ENCODE measurements at places on chromosomes 16 and 17.

- H3K4me1 ChIP-seq: peaks cover 16% of the 10 kb centered on the region
- H3K36me3 ChIP-seq: no peaks in the 10 kb centered on the region
- no peak overlapping the region for H3K27ac ChIP-seq
- no peak overlapping the region for H3K4me3 ChIP-seq
These were observed 128.7 kb upstream of the ZFHX3 start for GRCh38 chr16:73176577-73177013.

- H3K4me3 ChIP-seq: no peak overlapping the region
- peaks cover 8% of the 10 kb centered on the region for H3K36me3 ChIP-seq
- peaks cover 13% of the 10 kb centered on the region for H3K4me1 ChIP-seq
- H3K27me3 ChIP-seq: no peaks in the 10 kb centered on the region
- peak; percentile 86 for DNase-seq
These were observed 9.1 kb downstream of the TFAP4 start for GRCh38 chr16:4263504-4264436.

GRCh38 chr16:66223176-66223780 is 143.2 kb upstream of the CDH5 start:
- no peaks in the 10 kb centered on the region for H3K36me3 ChIP-seq
- H3K4me1 ChIP-seq: peaks cover 8% of the 10 kb centered on the region
- peak; percentile 68 for DNase-seq
- H3K27ac ChIP-seq: no peak overlapping the region
- H3K27me3 ChIP-seq: peaks cover 9% of the 10 kb centered on the region

- DNase-seq: no peak
- H3K4me3 ChIP-seq: no peak overlapping the region
- H3K4me1 ChIP-seq: peaks cover 13% of the 10 kb centered on the region
- H3K27me3 ChIP-seq: no peaks in the 10 kb centered on the region
These were observed 23.3 kb downstream of the GPR179 start for GRCh38 chr17:38320482-38320881.

DNA sequence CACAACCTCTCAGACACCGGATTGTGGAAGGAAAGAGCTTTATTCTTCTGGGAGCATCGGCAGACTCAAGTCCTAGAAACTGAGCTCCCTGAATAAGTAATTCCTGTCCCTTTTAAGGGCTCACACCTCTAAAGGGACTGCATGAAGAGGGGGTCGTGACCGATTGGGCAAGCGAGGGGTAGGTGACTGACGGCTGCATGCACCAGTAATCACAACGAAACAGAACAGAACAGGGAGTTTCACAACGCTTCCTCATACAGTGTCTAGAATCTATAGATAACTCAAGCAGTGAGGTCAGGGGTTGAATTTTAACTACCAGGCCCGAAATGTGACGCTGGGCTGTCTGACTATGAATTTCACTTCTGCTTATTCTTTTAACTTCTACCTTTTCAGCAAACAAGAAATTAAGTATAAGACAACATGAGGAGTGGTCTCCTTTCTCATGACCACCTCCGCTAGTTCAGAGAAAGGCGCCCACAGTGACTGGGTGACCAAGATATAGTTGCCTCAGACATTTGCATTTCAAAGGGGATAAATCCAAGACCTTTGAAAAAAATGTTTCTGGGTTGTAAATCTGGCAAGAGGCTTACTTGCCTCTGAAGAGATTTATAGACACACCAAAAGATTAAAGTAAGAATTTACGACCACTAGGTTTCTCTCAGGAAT is 88.4 kb upstream of the ATF7IP2 start:
- H3K4me3 ChIP-seq: no peak overlapping the region
- H3K27me3 ChIP-seq: no peaks in the 10 kb centered on the region
- no peak for DNase-seq
- no peaks in the 10 kb centered on the region for H3K36me3 ChIP-seq
- H3K4me1 ChIP-seq: no peaks in the 10 kb centered on the region
- no peak overlapping the region for H3K27ac ChIP-seq
